AG09319 (cell line): ENCODE measurements at places on chromosomes 4 and X.

DNA sequence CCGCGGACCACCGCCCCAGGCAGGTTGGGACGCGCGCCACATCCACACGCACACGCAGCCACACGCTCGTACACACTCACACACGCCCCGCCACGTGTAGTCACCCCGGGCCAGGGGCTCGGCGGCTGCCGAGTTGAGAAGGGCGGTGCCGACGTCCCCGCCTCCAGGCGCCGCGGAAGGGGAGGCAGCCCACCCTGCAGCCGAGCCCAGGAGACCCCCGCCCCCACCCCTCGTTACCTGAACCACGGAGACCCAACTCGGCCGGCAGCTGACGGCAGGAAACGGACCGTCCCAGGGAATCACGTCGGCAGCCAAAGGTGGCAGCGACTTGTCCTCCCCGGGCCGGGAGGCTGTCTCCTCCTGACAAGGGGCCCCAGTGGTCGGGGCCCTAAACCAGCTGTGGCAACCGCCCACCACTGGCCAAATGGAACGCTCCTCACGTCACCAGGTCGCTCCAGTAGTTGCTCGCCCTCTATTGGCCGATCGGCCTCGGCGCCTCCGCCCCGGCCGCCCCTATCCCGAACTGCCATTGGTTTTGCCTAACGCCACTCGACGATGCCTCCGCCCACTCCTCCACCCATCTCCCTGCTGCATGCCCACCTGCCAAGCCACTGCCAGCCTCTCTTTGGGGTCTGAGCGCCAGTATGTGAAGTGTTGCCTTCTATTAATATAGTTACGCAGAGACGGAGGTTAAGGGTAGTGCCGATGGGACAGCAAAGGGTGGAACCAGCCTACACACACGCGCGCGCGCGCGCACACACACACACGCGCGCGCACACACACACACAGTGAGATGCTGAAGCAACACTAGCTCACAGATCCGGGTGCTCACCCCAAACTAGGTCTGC, at the start of gene ZDHHC9:
Gene ZDHHC9, minus strand, starts transcription at position 428 of the 848 bp plus-strand sequence. CDS start 1,941 bp downstream, outside the sequence.
- DNase-seq = peak; percentile 68

GRCh38 chr4:101414496-101414895, 67.2 kb upstream of the PPP3CA start:
- no peak for DNase-seq

DNA sequence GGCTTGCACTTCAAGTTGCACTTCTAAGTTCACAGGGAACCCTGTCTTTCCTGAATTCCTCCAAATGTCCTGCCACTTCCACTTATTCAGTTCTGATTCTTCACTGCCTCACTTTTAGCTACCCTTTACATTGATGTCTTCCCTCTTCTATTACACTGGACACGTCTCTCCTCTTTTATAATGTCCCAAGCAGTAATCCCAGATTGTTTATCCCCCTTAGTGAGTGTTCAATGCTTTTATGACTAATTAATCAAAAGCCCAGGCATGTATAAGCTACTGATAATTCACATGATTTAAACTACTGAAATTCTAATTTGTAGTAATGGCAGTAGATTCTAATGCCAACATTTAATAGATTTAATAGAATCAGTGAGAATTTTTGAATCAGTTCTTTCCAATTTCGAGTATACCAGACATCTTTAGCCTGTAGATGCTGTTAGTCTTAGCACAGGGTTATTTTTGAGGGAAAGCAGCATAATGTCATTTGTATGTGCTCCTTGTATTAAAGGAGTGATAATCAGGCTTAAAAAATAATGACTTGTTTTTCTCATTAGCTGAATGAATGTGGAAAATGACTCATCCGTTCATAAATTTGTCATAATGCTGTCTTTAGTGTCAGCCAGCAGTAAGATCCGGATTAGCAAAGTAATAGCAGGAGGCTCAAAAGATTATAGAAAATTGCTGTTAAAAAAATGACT, 703.1 kb downstream of the CENPC start:
- DNase-seq = no peak

- DNase-seq = no peak
Observed at GRCh38 chr4:176883108-176883550, 90.4 kb upstream of the VEGFC start.

DNA sequence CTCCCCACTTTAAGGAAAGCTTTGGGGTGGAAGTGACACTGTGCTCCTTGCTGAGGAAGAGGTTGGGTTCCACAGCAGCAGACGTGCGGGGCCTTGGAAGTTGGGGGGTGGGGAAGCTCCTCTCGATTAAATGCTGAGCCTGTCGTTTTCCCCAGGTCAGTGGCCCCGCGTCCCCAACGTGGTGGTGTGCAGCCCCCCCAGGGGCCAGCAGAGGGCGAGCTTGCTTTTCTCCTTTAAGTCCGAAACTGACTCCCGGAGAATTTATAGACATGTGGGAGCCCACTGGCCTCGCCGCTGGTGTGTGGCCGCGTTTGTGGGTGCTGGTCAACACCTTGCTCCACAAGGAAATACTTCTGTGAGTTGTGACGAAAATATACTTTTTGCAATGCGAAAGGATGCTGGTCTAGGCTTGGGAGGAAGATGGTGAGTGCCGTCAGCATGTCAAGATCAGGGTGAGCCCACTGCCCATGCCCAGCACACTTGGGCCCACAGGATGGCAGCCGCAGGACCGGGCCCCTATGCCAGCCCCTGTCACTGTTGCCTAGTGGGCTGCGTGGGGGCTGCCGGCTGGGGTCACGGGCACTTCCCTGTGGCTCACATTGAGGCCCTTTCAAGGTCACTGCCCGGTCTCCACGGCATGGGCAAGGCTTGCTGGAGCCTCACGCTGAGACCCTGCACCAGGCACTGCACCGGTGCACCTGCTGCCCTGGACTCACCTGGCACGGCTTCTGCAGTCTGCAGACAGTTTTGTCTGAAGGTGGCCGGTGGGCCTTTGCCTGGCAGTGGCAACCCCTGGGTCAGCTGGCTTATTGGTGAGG, 9.4 kb downstream of the UVSSA start:
- no peak for DNase-seq

DNA sequence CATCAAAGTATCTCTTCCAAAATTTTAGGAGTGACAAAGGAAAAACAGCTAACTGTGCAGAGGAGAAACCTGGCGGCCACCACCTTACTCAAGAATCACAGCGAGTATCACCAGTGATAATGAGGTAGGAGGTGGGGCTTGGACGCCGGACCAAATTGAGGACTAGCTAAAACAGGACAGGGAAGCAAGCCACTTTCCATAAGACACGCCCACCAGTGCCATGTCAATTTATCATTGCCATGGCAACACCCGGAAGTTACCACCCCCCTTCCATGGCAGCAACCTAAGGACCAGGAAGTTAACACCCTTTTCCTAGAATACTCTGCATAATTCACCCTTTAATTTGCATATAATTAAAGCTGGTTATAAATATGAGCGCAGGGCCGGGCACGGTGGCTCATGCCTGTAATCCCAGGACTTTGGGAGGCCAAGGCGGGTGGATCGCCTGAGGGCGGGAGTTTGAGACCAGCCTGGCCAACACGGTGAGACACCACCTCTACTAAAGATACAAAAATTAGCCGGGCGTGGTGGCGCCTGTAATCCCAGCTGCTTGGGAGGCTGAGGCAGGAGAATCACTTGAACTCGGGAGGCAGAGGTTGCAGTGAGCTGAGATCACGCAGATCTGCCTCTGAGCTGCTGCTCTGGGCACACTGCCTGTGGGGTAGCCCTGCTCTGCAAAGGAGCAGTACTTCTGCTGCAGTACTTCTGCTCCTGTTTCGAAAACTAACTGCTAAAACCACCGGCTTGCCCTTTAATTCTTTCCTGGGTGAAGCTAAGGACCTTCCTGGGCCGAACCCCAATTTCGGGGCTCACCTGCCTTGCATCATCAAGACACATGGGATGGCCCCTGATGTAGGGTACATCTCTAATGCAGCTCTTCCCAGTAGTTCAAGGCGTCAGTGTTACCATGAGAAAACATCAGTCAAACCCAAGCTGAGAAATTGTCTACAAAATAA, 116.7 kb downstream of the HMX1 start:
- no peak for DNase-seq

- no peak for DNase-seq
Observed at GRCh38 chr4:66339007-66339406, 668.7 kb upstream of the EPHA5 start.

DNA sequence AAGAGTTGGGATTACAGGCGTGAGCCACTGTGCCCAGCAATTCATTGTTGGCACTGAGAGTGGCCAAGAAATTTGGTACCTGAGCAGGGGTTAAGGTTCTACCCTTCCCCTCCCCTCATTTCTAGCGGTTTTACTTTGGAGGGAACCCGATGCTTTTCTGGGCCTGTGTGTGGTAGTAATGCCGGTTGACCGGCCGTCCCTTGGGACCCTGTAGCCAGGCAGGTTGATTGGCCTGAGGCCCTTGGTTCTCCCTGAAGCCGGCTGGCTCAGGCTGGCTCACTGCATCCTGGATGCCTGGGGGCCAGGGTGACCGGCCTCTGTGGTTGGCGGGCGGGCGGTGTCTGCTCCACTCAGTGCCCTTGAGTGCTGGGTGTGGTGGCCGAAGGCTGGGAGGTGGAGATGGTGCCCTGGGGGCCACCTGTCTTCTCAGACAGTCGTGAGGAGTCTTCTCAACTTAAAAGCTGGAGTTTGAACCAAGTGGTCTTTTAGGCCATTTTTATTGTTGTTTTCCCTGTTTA, 45.6 kb downstream of the RGS12 start:
- no peak for DNase-seq

DNA sequence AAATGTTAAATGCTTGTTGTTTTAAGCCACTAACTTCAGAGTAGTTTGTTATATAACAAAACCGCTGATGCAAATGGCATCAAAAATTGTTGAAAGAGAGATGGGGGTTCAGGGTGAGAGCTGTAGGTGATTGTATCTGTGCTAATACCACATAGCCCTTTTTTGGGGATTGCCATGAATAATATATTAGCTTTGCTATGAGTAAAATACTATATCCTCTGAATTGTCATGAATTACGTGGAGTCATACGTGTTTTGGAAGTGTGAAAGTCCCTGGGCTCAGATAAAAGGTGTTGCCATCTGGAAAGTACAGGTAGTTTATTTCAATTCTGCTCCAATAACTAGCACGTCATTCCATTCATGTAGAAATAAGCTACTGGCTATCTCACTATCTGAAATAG, 30.6 kb downstream of the DYNLT3 start:
- no peak for DNase-seq

GRCh38 chr4:21726255-21726815, 222.2 kb downstream of the KCNIP4 start:
- DNase-seq = no peak

DNA sequence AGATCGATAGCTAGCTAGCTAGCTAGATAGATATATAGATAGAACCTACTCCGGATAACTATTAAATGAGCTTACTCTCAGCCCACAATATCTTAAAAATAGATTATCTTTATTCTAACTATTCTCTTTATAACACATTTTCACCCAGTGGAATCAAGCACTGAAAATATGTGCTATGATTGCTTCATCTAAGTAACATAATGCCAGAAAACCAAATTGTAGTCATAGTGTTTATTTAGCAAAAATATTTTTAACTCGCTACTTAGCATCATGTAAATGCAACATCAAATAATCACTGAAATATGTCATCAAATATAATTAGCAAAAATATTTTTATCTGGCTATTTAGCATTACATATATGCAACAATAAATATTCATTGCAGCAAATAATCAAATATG, 1.5 kb downstream of the TMEM156 start:
- DNase-seq = no peak

DNA sequence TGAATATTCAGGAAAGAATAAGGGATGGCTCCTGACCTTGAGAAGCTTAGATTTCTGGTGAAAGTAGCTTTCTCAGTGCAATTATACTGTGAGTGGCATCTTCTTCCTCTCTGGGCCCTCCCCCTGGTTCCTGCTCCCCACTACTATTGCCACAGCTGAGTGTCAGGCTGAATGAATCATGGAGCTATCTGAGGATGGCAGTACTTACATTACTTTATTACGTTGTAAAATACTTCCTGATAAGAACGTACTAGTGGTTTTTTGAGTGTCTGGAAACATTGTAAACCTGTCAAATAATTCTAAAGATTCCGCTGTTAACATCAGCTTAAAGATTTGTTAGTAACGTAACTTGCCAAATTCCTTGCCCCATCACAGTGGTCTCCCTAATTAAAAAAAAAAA, 36.2 kb downstream of the ARHGAP10 start:
- no peak for DNase-seq

DNA sequence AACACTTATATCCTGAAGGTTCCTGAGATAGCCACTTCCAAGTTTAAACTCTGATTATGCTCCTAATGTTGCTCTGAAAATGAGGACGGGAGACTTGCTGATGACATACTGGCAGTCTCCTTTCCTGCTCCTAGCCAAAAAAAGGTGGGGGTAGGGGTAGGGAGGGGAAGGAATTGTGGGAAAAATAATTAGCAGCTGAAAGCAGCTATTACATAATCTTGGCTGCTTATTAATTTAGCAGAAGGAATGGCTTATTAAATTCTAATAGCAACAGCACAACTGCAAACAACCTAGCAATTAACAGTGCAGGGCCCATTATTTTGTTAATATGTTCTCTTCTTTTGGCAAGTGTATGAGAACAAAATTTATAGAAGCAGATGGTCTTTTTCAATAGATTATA, 2.0 kb upstream of the AP1S2 start:
- DNase-seq = no peak
